ENCODE measurements at places on chromosomes 16 and 17. TPM values are rescaled to one million over a fixed set of nuclear protein-coding genes. Genes with fewer than 3 reads are reported as not detected.

GAS2L2 gene
- not detected for total RNA-seq

ICAM2 gene
- 586 TPM for total RNA-seq

GAS7 gene
- not detected for total RNA-seq

CPHXL2 gene
- total RNA-seq = not detected

CACNG1 gene
- not detected for total RNA-seq

SLC5A2 gene
- total RNA-seq = not detected

FN3K gene
- 8.3 TPM for total RNA-seq

ANKFN1 gene
- not detected for total RNA-seq

RASD1 gene
- total RNA-seq = 21.3 TPM

TPSD1 gene
- total RNA-seq = not detected

CDH5 gene
- total RNA-seq = 804 TPM

SERPINF2 gene
- total RNA-seq = not detected

DHRS7C gene
- total RNA-seq = not detected

ADAM11 gene
- total RNA-seq = 0.51 TPM

PERCC1 gene
- total RNA-seq = not detected

PLA2G10 gene
- total RNA-seq = not detected

MAP2K6 gene
- 11.4 TPM for total RNA-seq

LPO gene
- not detected for total RNA-seq

Measured in endothelial cell of umbilical vein (primary cell).